CD4-positive, alpha-beta T cell treated with Interleukin-4 for 4 hours (primary cell): ENCODE measurements at places on chromosomes 3 and 15.

GRCh38 chr15:40108061-40108854 is 421 bp downstream of the BMF start:
- DNase-seq: no peak

GRCh38 chr15:62598217-62598616 is 433.1 kb upstream of the C2CD4B start:
- no peak for DNase-seq

DNA sequence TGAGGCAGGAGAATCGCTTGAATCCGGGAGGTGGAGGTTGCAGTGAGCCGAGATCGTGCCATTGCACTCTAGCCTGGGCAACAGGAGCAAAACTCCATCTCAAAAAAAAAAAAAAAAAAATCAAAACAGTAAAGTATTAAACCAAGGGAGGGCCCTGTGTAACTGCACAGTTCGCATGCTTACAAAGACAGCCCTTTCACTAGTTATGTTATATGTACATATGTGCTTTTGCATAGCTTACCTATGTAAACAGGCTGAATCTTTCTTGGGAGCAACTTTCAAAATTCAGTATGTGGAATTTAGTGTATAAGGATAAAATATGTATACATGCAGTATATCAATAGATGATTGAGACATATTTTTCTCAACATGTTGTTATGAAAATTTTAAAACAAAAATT is 16.1 kb upstream of the SLMAP start:
- no peak for DNase-seq

DNA sequence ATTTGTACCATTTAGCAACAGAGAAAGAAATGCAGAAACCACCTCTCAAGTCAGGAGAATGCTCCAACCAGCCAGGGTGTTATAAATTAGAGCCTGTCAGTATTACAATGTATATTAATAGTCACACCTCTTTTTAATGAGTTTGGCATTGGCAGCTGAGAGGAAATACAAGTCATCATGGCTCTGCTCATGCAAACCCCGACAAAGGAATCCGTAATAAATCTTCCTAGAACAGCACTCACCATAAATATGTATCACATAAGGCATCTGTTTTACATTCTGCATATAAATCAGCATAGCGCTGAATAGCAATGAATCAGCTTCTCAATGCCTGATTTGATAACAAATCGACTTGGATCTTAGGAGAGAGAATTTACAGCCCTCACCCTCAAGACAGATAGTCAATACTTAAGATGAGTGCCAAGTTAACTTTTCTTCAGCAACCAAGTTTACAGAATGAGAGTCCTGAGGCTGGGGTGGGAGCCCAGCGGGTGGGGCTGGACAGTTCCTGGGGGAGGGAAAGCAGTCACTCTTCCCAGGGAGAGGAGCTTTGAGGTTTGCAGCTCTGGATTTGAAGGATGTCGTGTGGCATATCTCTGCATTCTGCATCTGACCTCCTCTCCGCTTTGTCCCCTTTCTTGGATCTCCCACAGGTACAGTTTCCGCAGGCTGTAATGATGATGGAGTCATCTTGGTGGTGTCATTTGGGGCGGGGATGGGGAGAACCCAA is 1034.4 kb upstream of the NR2F2 start:
- no peak for DNase-seq

- DNase-seq: no peak
Observed at GRCh38 chr3:10371789-10372188, 50.9 kb upstream of the SEC13 start.

DNA sequence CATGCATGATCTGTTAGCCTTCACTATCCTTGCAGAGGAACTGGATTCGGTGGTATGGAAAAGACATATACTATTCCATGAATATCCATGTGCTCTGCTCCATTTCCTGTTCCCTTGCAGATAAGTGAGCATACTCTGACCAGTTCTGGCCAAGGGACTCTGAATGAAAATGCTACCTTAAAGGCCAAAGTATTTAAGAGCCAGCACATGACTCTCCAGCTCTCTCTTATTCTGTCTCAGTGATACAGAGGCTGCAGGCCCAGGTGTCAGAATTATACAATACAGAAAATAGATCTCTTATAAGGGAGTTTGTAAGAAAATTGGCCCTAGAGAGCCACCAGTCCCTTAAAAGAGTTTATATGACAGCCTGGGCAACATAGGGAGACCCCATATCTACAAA is 779.7 kb upstream of the CFAP20DC start:
- DNase-seq: no peak

DNA sequence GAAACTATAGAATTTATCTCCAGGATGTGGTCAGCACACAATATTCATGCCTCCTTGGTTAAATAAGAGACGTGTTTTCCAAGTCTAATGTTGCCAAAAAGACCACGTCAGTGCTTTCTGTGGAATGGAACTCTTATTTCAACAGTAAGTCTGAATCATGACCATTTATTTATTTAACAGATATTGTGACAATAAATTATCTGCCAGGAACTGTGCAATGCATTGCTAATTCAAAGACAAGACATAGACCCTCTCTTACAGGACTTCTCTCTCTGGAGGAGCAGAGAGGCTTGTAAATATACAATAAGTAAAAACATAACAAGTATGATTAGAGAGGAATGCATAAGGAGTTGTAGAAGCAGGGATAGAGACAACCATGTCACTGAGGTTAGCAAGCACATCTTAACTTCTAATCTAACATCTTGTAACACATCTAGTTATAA is 227.5 kb downstream of the DTWD1 start:
- no peak for DNase-seq

GRCh38 chr3:37375184-37376127 is 201.1 kb upstream of the LRRFIP2 start:
- no peak for DNase-seq
